Kasumi-1 (cell line): ENCODE measurements at places on chromosomes 5 and 9.

GRCh38 chr5:3428334-3428733 lies 167.3 kb upstream of the IRX1 start:
- no peak for DNase-seq

- DNase-seq, result no peak
Observed at GRCh38 chr9:107744873-107745272, 255.3 kb upstream of the KLF4 start.

DNA sequence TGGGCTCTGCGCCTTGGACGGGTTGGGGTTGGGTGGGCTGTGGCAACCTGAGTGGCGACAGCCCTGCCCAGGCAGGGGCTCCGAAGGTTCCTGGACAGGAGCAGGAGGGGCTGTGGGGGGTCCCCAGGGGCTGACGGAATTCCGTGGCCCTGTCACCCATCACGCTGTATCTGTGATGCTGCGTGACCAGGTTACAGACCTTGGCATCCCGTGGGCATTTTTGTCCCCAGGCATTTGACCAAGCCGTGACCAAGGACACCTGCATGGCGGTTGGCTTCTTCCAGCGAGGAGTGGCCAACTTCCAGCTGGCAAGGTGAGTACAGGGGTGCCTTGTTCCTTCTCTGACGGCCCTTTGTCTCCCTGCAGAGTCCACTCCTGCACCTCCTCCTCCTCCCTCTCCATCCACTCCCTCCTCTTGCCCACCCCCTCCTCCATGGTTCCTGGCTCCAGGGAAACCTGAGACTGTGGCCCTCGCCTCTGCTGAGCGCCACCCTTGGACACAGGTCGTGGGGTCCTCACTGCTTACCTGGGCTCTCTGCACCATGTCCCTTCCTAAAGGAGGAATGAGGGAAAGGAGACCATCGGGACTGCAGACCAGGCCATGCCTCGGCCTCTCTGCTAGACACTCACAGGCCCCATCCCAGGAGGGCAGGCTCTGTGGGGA lies 3.0 kb downstream of the NOXA1 start:
- DNase-seq, result no peak

DNA sequence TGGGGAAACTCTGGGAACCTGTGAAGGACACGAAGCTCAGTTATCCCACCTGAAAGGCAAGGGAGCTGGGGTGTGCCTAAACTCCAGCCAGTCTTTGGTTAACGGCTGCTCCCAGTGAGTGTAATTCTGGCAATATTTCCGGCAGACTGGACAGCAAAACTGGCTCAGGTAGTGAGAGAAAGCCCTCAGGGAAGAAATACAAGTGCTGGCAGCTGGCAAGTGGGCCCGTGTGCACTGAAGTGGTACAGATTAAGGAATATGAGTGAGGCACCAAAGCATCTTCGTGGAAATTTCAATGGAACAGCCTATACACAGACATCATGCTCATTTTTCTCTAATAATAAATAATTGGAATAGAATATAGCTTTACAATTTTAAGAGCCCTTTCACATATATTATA lies 56.2 kb downstream of the ABHD17B start:
- no peak for DNase-seq
